NCI-H1930 (cell line): ENCODE measurements at places on chromosomes 2 and 18.

DNA sequence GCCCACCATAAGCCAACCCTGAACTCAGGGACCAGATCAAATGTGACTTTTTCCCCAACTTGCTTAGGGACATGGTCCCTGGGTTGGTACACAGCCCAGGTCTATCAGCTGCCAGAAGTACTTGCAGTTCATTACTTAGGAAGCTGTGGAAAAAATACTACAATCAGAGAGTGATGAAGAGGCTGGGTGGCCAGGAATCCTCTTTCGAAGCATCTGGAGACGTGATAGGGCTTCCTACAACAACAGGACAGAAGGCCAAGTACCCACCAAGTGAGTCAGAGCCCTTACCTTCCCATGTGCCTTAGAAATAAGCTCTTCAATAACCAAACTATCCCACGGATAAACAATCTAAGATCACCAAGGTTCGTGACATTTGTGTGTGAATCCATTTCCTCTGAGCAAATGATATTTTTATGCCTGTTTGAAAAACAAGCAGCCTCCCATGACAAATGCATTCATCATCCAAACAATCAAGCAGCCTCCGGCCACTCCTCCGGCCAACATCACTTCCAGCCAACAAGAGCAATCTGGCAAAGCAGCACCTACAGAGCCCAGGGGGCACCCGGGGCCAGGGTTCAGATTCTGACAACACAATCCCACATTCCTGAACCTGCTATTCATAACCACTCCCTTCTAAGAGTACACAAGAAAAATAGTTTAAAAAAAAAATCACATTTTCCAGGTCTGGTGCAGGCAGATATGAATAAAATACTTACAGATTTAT is 26.4 kb downstream of the TBC1D8 start:
- no peak for DNase-seq

GRCh38 chr18:49609256-49610021 is 47.6 kb downstream of the LIPG start:
- DNase-seq = no peak

- DNase-seq = no peak
Observed at GRCh38 chr2:1798115-1798784, 53.9 kb upstream of the PXDN start.

DNA sequence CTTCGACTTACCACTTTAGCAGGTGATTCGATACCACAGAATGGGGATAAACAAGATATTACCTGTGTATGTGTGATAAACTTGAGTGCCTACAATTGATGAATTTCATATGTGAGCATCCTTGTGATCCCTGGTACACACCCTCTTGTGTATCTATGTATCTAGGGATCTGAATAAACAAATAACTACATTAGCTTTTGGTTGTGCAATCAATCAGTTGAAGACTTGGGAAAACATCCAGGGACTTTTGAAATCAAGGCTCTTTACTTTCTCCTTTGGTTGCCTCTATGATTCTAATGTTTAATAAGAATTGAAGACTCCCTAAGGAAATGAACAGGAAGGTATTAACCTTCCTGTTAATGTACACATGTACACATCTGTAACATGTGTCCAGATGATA is 97.3 kb upstream of the DCC start:
- no peak for DNase-seq

- no peak for DNase-seq
Observed at GRCh38 chr2:224875153-224875552, 159.0 kb upstream of the CCDC195 start.

- no peak for DNase-seq
Observed at GRCh38 chr2:158795195-158795924, at the start of gene DAPL1. Gene DAPL1, plus strand, starts transcription at chr2:158795317. Its CDS starts 56 bp downstream, at chr2:158795373.

- no peak for DNase-seq
Observed at GRCh38 chr2:46644690-46645385, 165.5 kb downstream of the TMEM247 start.

DNA sequence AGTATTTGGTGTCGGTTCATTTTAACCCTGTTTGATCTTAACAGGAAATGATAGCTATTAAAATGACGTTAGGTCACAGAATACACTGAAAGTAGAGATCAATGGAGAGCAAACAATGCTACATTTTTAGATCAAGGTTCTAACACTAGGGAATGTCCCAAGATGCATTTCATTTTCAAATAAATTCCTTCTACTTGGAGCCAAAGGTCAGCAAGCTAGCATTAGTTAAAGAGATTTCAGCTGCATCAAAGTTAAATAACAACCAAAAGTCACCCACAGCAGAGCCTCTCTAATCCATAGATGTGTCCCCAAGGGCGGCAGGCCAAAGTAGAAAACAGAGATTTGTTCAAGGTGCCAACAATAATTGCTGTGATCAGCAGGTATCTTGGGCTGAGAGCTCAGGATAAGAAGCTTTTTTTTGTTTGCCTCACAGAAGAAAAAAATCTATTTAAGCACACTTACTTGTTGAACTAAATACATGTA is 1233.6 kb upstream of the TMEFF2 start:
- no peak for DNase-seq

GRCh38 chr2:222572751-222573174 is 83.1 kb downstream of the FARSB start:
- DNase-seq = no peak

- no peak for DNase-seq
Observed at GRCh38 chr2:12587729-12588522, 128.8 kb upstream of the TRIB2 start.

- no peak for DNase-seq
Observed at GRCh38 chr2:121689356-121689755, 40.1 kb upstream of the CLASP1 start.

DNA sequence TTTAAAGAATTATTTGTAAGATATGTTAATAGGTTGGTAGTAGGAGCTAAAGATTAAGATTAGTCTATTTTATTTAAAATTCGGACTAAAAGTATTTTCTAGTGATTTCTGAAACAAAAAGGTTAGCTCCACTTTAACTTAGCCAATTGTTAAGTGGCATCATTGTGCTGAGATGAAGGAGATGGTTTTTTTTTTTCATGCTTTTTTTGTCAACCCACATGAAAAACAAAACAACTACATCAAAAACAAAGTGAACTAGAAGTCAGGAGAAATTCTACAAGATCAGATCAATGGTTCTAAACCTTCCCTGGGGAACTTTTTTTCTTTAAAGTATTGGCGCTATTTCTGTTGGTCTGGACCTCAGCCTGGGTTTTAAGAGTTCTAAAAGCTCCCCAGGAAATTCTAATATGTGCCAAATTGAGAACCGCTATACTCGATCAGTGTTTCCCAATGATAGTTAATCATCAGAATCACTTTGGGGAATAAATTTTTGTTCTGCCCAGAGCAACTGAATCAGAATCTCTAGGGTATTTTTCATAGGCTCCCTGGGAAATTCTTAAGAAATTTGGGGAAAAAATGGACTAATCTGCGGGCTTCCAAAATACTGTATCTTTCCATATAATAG is 2.3 kb downstream of the ZC3H6 start:
- no peak for DNase-seq

DNA sequence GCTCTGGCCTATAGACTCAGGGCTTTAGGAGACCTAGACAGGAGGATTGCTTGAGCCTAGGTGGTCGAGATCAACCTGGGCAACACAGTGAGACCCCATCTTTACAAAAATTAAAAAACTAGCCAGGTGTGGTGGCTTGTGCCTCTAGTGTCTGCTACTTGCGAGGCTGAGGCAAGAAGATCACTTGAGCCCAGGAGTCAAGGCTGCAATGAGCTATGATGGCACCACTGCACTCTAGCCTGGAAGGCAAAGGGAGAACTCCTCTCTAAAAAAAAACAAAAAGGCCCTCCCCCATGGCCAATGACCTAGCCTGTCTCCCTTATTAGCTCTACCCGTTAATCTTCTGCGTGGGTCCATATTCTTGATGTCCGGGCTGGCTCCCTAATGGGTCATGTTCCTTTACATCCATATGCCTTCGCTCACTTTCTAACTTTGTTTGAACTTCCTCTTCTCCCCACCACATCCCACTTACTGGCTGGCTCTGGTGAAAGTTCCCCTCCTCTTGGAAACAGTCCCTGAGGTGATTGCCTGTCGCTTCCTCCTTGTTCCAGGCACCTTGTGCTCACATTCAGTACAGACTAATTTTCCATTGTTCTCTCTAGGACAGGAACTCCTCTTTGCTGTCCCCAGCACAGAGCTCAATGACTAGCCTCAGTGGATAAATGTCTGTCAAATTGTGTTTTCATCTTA is 103.0 kb downstream of the AFF3 start:
- no peak for DNase-seq

DNA sequence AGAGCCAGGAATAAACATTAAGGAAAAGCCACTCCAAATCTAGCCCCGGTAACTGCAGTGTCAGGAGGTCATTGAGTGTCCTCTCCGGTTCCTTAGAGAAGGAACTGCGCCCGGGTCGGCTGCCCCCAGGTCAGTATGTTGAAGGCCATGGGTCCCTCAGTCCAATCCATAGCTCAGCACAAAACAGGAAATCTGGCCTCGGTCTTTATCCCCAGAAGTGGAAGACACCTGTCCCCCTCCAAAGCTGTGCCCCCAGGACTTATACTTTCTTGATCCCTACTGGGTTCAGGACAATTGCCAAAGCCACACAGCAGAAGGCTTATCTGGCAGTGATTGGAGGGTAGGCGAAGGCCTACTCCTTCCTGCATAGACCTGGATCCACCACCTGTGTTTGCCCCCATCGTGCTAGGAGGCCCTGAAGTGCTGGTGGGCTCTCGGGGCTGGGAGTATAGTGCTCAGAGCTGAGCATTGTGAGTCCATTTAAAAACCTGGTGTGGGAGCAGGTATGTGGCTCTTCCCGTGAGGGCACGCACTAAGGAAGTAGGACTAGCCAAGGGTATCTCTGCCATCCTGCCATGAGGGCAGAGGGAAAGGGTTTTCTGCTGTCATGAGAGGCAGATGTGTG is 178.6 kb downstream of the SEPTIN10 start:
- no peak for DNase-seq
